RPMI7951 (cell line): ENCODE measurements at places on chromosomes 5 and 9. TPM values are rescaled to one million over a fixed set of nuclear protein-coding genes. Genes with fewer than 3 reads are reported as not detected.

Gene SCGB3A2
- total RNA-seq = not detected in 2 replicates

Gene SLC34A1
- not detected in 2 replicates for total RNA-seq

Gene CCDC69
- total RNA-seq = 0.78 and 1.3 TPM in 2 replicates

Gene IL4
- not detected in 2 replicates for total RNA-seq

Gene UBE2R2
- 13.0 and 18.5 TPM in 2 replicates for total RNA-seq

Gene MORN5
- not detected in 2 replicates for total RNA-seq

Gene AIF1L
- 0.39 and 0.72 TPM in 2 replicates for total RNA-seq

Gene ZNF367
- 18.2 and 21.1 TPM in 2 replicates for total RNA-seq

DNA sequence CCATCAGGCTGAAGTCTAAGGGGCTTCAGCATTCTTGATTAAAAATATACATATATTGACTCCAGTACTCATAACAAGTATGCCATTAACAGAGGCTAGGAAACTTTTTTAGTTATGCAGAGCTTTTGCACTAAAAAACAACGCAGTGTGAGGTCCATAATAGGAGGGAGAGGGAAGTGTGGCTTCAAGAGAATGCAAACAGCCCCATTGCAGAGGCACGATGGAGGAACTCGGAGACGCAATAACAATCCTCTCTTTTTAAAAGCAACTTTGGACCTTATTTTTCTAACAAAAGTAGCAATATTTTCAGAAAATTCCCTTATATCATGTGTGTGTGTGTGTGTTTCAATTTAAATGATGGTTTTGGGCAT, 150.0 kb upstream of the PTCH1 start:
- no peak for DNase-seq

GRCh38 chr9:117672369-117672768, 31.8 kb upstream of the TLR4 start:
- peak; percentile 65 for DNase-seq

DNA sequence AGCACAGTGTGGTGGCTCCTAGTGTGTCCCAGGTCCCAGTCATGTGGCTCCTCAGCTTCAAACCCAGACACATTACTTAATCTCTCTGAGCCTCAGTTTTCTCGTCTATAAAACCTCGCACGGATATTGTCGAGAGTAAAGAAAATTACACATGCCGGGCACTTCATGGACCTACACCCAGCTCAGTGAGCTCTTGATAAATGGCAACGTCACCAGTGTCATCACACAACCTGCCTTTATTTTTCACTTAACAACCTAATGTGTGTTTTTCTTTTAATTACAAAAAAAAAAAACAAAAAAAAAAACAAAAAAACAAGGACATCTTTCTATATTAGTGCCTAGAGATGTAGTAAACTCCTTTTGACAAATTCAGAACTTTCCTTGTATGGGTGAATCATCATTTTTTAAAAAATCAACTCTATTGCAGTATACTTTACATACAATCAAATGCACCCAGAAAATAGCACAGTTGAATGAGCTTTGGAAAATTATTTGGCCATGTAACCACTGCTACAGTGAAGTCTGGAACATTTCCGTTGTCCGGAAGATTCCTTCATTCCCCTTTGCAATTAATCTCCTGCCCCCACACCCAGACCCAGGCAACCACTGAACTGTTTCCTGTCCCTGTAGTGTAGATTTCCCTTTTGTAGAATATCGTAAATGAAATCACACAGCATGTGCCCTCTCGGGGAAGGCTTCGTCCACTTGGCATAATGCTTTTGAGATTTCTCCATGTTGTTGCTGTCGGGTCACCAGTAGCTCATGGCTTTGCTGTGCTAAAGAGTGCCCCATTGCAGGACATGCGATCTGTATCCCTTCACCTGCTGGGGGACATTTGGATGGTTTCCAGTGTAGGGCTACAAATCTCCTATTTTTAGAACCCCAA, 100.4 kb upstream of the LARP1 start:
- peak; percentile 69 for DNase-seq

GRCh38 chr9:1723522-1724015, 291.6 kb upstream of the SMARCA2 start:
- DNase-seq = no peak

DNA sequence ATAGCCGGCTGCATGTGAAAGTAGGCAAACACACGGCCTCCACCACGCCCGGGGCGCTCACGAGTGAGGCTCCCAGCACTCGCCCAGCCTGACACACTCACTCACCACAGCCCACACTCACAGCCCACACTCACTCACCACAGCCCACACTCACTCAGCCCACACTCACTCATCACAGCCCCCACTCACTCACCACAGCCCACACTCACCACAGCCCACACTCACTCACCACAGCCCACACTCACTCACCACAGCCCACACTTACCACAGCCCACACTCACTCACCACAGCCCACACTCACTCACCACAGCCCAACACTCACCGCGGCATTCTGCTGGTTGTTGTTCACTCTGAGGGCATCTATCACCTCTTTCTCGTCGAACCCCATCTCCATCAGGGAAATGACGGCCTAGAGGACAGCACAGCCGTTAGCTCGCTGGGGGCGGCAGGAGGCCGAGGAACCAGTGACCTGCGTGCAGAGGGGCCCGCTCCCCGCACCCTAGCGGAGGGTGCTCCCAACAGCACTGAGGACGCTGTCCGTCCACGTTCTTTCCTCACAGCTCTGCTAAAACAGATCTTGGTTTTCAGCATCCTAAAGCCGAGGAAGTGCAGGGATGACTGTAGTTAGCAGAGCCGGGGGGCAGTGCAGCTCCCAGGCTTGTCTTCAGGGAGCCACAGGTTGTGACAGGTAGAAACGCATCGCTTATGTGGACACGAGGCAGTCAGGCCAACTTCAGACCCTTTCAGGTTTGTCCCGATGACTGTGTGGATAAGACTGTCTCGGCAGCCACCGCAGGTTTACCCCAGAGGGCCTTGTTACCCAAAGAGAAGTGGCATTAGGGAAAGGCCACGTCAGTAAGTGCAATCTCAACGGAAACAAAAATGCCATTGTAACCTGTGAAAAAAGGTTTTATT, 21.6 kb downstream of the UBAC1 start:
- peak; percentile 11 for DNase-seq

DNA sequence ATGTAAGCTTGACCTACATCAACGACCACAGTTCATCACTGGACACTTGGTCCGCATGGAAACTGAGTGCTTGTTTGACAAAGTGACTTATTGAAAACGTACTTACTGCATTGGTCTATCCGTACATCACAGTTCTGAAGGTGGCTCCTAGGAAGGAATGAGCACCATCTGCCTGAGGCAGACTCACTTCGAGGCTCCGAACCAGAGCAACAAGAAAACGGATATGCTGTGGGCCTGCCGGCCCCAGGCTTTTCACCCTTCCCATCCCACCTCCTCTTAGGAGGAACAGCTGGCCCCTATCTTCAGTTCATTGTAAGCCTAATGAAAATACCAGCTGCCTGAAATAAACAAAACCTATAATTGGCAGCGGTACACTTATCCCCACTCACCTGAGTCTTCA, 67.2 kb upstream of the TSLP start:
- DNase-seq = no peak

- DNase-seq = no peak
Measured at GRCh38 chr5:154370813-154371212, 75.0 kb upstream of the SAP30L start.

DNA sequence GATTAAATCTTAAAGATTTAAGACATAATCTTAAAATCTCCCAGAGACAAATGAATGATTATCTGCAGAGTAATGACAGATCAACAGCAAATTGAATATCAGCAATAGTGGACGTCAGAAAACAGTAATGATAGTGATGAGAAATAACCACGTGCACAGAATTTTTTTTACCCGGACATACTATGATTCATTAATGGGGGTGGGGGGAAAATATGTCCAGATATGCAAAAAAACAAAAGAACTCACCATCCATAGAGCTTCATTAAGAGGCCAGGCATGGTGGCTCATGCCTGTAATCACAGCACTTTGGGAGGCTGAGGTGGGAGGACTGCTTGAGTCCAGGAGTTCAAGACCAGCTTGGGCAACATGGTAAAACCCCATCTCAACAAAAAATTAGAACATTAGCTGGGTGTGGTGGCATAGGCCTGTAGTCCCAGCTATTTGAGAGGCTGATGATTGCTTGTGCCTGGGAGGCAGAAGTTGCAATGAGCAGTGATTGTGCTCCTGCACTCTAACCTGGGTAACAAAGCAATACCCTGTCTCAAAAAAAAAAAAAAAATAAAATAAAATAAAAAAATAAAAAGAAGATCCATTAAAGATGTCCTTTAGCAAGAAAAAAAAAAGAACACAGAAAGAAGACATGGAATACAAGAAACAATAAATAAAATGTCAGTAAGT, 30.9 kb upstream of the SHOC1 start:
- DNase-seq = no peak

DNA sequence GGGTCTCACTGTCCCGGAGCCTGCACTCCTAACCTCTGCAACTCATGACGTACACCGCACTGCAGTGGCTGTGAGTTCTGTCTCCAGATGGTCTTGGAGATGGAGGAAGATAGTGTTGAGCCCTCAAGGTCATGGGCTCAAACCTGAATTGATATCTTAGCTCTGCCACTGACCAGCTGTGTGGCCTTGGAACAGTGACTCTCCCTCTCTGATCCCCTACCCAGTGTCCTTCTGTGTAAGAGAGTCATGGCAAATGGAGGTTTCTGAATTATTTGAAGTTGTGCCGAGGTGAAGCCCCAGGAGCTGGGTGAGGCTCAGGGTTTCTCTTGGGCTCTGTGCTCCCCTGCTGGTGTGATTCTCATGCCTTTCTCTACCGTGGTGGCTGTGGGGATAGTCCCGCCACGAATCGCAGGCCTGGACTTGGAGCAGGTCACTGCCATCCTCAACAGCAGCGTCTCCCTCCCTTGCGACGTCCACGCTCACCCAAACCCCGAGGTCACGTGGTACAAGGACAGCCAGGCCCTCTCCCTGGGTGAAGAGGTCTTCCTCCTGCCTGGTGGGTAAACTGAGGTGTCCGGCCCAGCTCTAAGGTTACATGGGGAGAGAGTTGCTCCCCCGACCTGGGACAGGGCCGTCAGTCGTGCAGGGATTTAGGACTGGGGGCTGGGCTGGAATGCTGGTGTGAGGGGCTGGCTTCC, 60.6 kb upstream of the ASS1 start:
- no peak for DNase-seq

- DNase-seq = no peak
Measured at GRCh38 chr9:91760906-91761305, 189.1 kb downstream of the ROR2 start.
